ENCODE measurements at places on chromosomes 12 and 14. TPM values are rescaled to one million over a fixed set of nuclear protein-coding genes. Genes with fewer than 3 reads are reported as not detected.

The GPRC5D gene
- not detected for total RNA-seq

The ZCRB1 gene
- 78.1 TPM for total RNA-seq

The DIO3 gene
- total RNA-seq, result not detected

The GPR132 gene
- 51.3 TPM for total RNA-seq

The CLEC14A gene
- not detected for total RNA-seq

The KLRC1 gene
- total RNA-seq, result 12.9 TPM

The CACNA2D4 gene
- 6.5 TPM for total RNA-seq

DNA sequence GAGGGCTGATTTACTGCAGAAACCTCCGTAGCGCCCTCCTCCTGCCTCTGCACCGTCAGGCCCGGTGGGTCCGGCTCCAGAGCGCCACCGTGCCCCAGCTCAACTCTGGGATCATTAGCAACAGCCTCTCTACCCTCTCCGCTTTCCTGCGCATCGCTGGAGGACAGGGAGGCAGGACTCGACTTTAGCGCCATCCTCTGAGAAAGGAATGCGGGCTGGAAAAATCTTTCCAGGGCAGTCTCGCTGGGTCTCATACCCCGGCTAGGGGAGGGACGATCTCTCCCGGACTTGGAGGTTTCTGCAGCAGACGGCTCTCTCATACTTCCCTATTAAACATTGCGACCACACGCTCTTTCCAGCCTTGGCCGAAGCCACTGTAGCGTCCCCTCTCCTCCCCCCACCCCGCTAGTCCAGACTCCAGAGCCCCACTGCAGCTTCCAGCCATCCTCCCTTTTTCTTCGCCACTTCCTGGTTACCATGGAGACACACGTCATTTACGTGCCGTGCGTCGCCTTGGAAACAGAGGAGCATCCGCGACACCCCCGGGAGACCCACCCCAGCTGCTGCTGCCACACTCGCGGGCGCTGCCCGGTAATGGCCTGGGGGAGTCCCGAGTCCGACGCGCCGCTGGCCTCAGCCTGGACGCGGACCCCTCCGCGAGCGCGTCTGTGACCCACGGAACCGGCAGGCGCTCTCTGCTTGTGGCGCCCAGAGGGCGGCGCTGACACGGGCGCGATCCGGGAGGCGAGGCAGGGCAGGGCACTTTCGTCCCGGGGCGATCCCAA lies at the start of gene CCDC184:
Gene CCDC184 (plus strand): TSS at position 554 of the 785 bp plus-strand sequence. CDS start 479 bp downstream, outside the sequence.
- peak; percentile 57 for DNase-seq
- H3K4me1 ChIP-seq, result peaks cover 16% of the 10 kb centered on the region
- H3K27me3 ChIP-seq, result peaks cover 12% of the 10 kb centered on the region
- no peaks in the 10 kb centered on the region for H3K36me3 ChIP-seq
- peak within 1 kb of the TSS; percentile 91 for H3K4me3 ChIP-seq

DNA sequence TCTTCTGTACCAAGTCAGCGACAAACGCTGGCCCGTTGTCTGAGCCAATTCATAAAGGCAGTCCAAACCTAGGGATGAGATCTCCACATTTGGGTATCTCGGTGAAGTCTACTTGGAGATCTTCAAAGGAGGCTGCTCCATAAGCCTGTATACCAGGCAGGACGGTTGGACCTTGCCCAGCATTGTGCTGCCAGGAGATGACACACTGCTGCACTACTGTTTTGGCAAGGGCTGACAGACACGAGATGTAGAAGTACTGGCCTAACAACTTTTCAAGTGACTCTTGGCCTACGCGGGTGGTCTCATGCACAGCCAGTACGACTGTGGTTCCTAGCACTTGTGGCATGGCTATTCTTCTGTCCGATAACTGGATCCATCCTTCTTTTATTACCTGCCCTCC lies 135.3 kb downstream of the SLC38A6 start:
- no peak overlapping the region for H3K4me3 ChIP-seq
- DNase-seq, result no peak
- no peaks in the 10 kb centered on the region for H3K4me1 ChIP-seq
- H3K27me3 ChIP-seq, result no peaks in the 10 kb centered on the region

DNA sequence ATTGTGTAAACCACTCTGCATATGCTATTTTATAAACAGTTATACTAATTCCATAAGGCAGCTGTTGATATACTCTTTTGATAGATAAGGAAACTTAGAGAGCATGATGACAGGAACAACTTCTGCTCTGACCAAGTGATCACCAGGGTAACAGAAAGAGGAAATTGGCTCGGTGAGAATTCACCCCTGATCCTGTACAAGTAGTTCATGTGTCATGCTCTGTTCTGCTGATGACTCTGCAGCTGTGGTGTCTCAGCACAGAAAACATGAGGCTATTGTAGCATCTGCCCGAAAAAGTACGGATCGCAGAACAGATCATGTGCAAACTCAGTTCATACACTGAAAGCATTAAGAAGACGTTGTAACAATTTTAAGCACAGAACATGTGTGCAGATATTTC lies 345.0 kb downstream of the LRIG3 start:
- H3K27ac ChIP-seq, result no peak overlapping the region
- no peak for DNase-seq
- no peak overlapping the region for H3K4me3 ChIP-seq
- no peaks in the 10 kb centered on the region for H3K4me1 ChIP-seq
- no peaks in the 10 kb centered on the region for H3K27me3 ChIP-seq

GRCh38 chr12:57093415-57094207 lies 4.7 kb downstream of the NAB2 start:
- no peaks in the 10 kb centered on the region for H3K27me3 ChIP-seq
- peaks cover 33% of the 10 kb centered on the region for H3K4me1 ChIP-seq
- peak overlapping the region; percentile 45 for H3K27ac ChIP-seq
- peak overlapping the region; percentile 7 for H3K4me3 ChIP-seq
- peaks cover 42% of the 10 kb centered on the region for H3K36me3 ChIP-seq

GRCh38 chr12:123483602-123484248 lies 25.8 kb downstream of the SNRNP35 start:
- peaks cover 19% of the 10 kb centered on the region for H3K4me1 ChIP-seq
- H3K27me3 ChIP-seq, result no peaks in the 10 kb centered on the region

- DNase-seq, result no peak
- no peaks in the 10 kb centered on the region for H3K36me3 ChIP-seq
- H3K27ac ChIP-seq, result no peak overlapping the region
- no peak overlapping the region for H3K4me3 ChIP-seq
- no peaks in the 10 kb centered on the region for H3K4me1 ChIP-seq
- no peaks in the 10 kb centered on the region for H3K27me3 ChIP-seq
Measured at GRCh38 chr12:68042212-68042699, 53.0 kb downstream of the IFNG-AS1 start.

DNA sequence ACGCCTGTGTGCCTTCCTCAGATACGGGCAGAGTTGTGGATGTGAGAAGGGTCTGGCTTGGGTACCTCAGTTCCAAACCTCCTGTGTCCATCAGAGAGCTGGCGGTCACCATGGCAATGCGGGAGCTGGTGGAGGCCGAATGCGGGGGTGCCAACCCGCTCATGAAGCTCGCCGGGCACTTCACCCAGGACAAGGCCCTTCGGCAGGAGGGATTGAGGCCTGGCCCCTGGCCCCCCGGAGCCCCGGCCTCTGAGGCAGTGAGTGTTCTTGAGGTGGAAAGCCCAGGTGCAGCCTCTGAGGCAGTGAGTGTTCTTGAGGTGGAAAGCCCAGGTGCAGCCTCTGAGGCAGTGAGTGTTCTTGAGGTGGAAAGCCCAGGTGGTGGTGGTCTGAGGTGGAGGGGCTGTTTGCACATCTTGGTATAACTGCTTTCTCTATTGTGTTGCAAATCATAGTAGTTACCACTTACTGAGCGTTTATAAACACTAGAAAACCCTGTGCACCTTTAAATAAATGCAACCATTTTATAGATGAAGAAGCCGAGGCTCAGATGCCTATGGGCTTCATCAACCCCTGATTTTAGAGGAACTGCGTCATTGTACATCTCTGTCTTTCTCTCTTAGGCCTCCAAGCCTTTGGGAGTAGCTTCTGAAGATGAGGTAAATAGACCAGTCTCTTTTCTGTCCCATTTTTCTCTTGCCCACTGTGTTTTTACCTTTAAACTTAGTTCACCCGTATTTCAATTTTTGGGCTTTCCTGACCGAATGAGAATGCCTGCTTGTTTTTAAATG lies 976 bp downstream of the PEX5 start:
- DNase-seq, result no peak
- no peak overlapping the region for H3K27ac ChIP-seq
- peaks cover 33% of the 10 kb centered on the region for H3K4me1 ChIP-seq
- no peaks in the 10 kb centered on the region for H3K27me3 ChIP-seq
- no peaks in the 10 kb centered on the region for H3K36me3 ChIP-seq

- H3K4me3 ChIP-seq, result no peak overlapping the region
- H3K27me3 ChIP-seq, result no peaks in the 10 kb centered on the region
- no peaks in the 10 kb centered on the region for H3K36me3 ChIP-seq
- H3K27ac ChIP-seq, result no peak overlapping the region
Measured at GRCh38 chr14:106216679-106217078, 690.3 kb downstream of the TMEM121 start.

DNA sequence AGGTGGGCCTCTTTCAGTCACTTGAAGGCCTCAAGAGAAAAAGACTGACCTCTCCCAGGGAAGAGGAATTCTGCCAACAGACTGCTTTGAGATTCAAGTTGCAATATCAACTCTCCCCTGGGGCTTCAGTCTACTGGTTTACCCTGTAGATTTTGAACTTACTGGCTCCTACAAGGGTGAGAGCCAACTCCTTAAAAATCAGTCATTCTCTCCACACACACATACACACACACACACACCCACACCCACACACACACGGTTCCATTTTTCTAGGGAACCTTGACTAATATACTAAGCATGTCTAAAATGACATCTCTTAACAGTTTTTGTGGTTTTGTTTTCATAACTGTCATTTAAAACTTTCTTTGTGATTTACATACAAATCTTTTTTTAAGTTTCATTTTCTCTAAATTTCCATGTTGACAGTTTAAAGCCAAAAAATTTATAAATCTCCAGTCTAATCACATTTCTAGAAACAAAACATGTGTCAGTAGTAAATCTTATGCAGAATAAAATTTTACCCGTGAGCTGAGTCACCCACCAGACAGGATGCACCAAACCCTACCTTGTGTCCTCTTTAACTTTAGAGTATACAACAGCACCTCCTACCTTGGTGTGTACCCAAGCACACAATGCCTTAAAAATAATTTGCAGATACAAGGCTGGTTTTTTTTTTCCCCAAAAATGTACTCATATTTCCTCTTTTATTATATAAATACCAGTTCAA lies 394.6 kb downstream of the AEBP2 start:
- no peaks in the 10 kb centered on the region for H3K27me3 ChIP-seq
- H3K27ac ChIP-seq, result no peak overlapping the region
- H3K4me1 ChIP-seq, result no peaks in the 10 kb centered on the region
- no peak overlapping the region for H3K4me3 ChIP-seq
- H3K36me3 ChIP-seq, result no peaks in the 10 kb centered on the region

GRCh38 chr12:26264215-26264838 lies 69.0 kb downstream of the SSPN start:
- no peak overlapping the region for H3K27ac ChIP-seq

- no peaks in the 10 kb centered on the region for H3K27me3 ChIP-seq
- DNase-seq, result no peak
- no peak overlapping the region for H3K4me3 ChIP-seq
- H3K4me1 ChIP-seq, result no peaks in the 10 kb centered on the region
- no peak overlapping the region for H3K27ac ChIP-seq
Measured at GRCh38 chr14:44640416-44640815, 133.3 kb upstream of the FSCB start.

- peak overlapping the region; percentile 99 for H3K27ac ChIP-seq
- DNase-seq, result peak; percentile 28
- H3K4me3 ChIP-seq, result peak overlapping the region; percentile 99
- no peaks in the 10 kb centered on the region for H3K27me3 ChIP-seq
Measured at GRCh38 chr14:68791902-68792677, 777 bp downstream of the ZFP36L1 start.

GRCh38 chr14:105891631-105892452 lies 365.5 kb downstream of the TMEM121 start:
- H3K4me1 ChIP-seq, result no peaks in the 10 kb centered on the region
- no peak overlapping the region for H3K4me3 ChIP-seq
- H3K27ac ChIP-seq, result no peak overlapping the region
- H3K36me3 ChIP-seq, result no peaks in the 10 kb centered on the region
- H3K27me3 ChIP-seq, result no peaks in the 10 kb centered on the region
- no peak for DNase-seq

GRCh38 chr14:98853063-98853729 lies 418.8 kb downstream of the BCL11B start:
- no peaks in the 10 kb centered on the region for H3K36me3 ChIP-seq
- H3K27me3 ChIP-seq, result no peaks in the 10 kb centered on the region
- no peaks in the 10 kb centered on the region for H3K4me1 ChIP-seq
- H3K4me3 ChIP-seq, result no peak overlapping the region
- DNase-seq, result no peak
- no peak overlapping the region for H3K27ac ChIP-seq

DNA sequence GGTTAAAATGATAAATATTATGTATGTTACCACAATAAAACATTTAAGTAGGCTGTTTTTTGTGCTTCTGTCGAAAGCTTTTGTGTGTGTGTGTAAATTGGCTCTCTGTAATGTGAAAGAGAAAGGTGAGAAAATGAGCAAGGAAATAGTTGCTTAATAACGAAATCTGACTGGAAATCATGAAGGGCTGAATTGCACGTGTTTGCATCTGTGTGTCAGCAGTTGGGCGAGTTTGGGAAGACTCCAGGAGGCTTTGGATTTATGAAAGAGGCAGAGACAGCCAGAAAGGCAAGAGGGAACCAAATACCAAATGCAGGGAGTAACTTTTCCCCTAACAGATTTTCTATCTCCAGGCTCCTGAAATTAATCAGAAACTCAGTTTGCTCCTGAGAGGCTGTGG lies 47.2 kb upstream of the PLEKHG3 start:
- DNase-seq, result no peak
- no peaks in the 10 kb centered on the region for H3K4me1 ChIP-seq
- no peaks in the 10 kb centered on the region for H3K36me3 ChIP-seq

- H3K27ac ChIP-seq, result no peak overlapping the region
- no peak for DNase-seq
- H3K4me3 ChIP-seq, result no peak overlapping the region
- no peaks in the 10 kb centered on the region for H3K36me3 ChIP-seq
Measured at GRCh38 chr14:98904677-98905076, 367.3 kb downstream of the BCL11B start.

DNA sequence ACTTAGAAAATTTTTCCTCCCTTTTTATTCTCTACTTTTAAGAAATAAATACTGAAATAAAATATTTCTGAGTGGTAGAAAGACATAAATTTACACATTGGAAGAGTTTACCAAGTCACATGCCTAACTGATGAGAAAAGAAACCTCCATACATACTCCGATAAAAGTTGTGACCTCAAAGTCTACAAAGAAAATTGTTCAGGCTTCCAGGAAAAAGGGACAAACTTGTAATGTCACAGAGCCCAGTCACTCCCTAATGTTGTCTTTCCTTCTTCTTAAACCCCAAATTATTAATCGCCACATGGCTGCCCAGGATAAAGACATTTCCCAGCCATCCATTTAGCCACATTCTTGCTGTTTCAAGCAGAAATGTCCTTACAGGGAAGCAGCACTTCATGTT lies 455.3 kb downstream of the MDGA2 start:
- H3K4me1 ChIP-seq, result no peaks in the 10 kb centered on the region
- H3K36me3 ChIP-seq, result no peaks in the 10 kb centered on the region
- no peak overlapping the region for H3K4me3 ChIP-seq
- no peak overlapping the region for H3K27ac ChIP-seq
- H3K27me3 ChIP-seq, result no peaks in the 10 kb centered on the region
- no peak for DNase-seq

GRCh38 chr12:106321139-106321850 lies 18.8 kb downstream of the TCP11L2 start:
- H3K27me3 ChIP-seq, result no peaks in the 10 kb centered on the region
- H3K36me3 ChIP-seq, result peaks cover 48% of the 10 kb centered on the region
- no peaks in the 10 kb centered on the region for H3K4me1 ChIP-seq
- no peak for DNase-seq
- no peak overlapping the region for H3K4me3 ChIP-seq

Measured in CD8-positive, alpha-beta memory T cell (primary cell).